ENCODE measurements at places on chromosomes 13 and 19.
A peak's percentile ranks its signal among the peaks of the same experiment; 100 is the strongest.

DNA sequence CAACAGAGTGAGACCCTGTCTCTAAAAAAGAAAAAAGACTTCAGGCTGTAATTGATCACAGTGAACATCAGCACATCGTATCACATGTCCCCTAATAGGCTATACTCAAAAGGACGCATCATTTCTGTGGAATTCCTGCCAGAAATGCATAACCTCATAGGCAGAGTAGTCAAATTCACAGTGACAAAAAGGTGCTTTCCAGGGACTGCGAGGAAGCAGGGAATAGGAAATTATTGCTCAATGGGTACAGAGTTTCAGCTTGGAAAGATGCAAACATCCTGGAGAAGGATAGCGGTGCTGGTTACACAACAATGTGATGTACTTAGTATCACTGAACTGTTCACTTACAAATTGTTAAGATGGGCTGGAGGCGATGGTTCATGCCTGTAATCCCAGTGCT, 41.1 kb upstream of the MRI1 start:
- no peak for DNase-seq

DNA sequence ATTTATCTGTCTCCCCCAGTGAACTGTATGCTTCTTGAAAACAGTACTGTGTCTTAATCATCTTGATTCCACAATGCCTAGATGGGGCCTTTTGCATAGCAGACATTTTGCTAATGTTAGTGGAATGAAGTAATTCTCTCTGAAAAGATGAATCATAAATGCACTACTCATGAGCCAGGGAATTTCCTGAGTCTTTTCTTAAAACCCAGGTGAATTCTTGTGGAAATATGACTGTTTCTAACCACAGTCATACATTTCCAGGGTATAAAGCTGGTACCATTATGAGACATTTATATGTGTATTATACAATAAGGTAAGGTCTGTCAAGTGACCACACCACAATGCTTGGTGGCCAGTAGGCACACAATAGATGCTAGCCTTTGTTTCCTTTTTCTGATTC, 5.5 kb upstream of the KCTD4 start:
- DNase-seq, result no peak

DNA sequence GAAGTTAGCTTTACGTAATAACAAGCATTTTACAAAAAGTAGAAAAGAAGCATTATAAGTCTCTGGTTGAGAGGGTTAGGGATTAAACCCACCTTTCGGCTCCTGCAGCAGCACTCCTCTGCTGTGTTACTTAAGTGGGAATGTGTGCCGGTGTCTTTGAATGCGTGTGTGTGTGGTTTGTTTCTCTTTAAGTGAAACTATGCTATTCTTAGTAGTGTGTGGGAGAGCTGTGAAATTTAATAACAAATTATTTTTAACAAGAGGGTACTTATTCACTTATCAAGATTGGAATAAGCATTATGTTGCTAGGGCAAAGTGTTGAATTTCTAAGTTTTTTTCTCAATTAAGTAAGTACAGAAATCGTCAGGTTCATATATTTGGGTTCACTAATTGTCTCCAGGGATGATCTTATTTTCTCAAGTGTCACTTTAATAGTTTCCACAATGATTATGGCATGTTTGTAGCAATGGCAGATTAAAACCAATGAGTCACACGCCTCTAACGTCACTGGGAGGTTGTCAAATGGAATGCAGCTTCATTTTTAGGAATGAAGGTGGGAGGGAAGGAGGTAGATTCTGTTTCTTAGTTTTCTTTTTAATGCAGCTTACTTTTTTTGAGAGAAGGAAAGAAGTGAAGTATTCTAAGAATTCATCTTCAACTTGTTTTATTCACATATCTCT, 151.3 kb downstream of the LMO7 start:
- no peak for DNase-seq

DNA sequence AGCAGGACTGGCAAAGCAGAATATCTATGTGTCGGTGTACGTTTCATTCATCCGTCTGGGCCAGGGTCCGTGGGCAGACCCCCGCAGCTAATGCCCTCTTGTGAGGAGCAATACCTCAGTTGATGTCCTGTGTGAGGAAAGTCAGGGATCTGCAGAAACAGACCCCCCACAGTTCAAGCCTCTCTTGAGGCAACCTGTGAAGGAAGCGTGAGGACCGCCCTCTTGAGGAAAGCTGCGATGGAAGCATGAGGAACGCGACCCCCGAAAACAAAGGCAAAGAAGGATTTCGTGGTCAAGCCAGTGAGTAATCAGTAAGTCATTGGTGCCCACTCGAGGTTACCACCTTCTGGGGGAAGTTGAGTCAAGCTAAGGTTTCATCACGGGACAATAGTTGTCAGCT, 20.9 kb upstream of the ZNF83 start:
- no peak for DNase-seq

- DNase-seq, result no peak
Observed at GRCh38 chr13:53408847-53409568, 380.4 kb downstream of the OLFM4 start.

GRCh38 chr19:47186446-47187334, 44.3 kb downstream of the BBC3 start:
- DNase-seq, result peak; percentile 66

- DNase-seq, result no peak
Observed at GRCh38 chr13:114018461-114019055, 44.7 kb upstream of the C13orf46 start.

- DNase-seq, result peak; percentile 5
Observed at GRCh38 chr19:42028304-42029216, 34.5 kb upstream of the ATP1A3 start.

GRCh38 chr19:21750586-21751128, 16.7 kb downstream of the ZNF100 start:
- no peak for DNase-seq

- no peak for DNase-seq
Observed at GRCh38 chr13:111115965-111116521, 933 bp downstream of the ARHGEF7 start.

GRCh38 chr19:18379803-18380747, 5.9 kb upstream of the GDF15 start:
- DNase-seq, result no peak

GRCh38 chr19:45092747-45093678, at the start of gene PPP1R37:
Gene PPP1R37, plus strand, starts transcription at chr19:45093179. Its CDS starts 147 bp downstream, at chr19:45093326.
- DNase-seq, result peak; percentile 88

GRCh38 chr19:2381148-2381820, 21.2 kb downstream of the TMPRSS9 start:
- DNase-seq, result no peak

DNA sequence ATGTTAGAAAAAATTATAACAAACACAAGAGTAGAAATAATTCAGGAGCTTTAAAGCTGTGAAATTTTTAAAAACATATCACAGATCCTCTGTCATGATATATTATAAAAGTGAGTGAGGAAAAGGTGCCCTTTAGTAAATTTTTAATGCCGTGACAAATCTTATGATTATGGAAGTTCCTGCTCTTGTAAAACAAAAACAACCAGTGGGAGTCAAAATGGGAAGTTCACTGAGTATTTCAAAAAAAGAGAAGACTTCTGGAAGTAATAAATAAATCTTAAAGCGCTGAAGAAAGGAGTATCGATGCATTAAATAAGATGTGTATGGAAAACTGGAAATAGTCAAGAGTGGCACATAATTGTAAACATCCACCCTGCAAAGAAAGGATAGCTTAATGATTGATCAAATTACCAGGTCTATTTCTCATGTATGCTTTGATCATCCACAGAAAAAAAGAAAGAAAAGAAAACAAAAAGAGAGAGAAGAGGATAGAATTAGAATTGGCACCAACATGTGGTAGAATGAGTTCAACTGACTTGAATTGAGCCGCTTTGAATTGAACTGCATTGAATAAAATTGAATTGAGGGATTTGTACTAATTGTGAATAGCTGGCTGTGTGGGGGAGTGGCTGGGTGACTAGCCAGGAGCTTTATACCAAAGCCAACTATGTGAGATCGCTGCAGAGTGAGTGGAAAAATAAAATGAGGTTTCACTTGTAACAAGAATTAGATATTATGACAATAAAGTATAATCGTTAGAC, 647.6 kb upstream of the SPRY2 start:
- no peak for DNase-seq

DNA sequence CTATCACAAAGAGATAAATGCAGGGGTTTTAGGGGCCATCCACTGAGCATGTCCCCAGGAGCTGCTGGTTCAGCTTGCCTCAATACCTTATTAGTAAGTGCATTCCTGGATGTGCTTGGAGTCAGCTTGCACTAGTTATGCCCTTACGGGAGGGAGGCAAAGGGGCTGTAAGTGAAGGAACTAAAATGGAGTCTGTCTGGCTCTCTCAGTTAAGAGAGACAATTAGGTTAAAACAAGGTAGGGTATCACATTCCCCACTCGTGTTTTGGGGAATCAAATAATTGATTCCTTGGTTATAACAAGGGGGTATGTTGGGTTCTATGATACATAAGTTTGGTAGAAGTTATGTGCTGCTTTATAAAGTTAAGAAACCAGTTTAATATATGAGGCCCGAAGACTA, 78.9 kb downstream of the ZNF100 start:
- DNase-seq, result no peak

- no peak for DNase-seq
Observed at GRCh38 chr19:4516939-4517300, 1.4 kb downstream of the PLIN4 start.

DNA sequence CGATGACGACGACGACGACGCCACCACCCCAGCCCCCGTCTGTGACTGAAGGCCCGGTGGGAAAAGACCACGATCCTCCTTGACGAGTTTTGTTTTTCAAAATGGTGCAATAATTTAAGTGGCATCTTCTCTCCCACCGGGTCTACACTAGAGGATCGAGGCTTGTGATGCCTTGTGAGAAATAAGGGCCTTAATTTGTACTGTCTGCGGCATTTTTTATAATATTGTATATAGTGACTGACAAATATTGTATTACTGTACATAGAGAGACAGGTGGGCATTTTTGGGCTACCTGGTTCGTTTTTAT, 2.5 kb downstream of the KLF2 start:
- DNase-seq, result no peak

- no peak for DNase-seq
Observed at GRCh38 chr13:103517066-103517767, 451.0 kb upstream of the SLC10A2 start.

DNA sequence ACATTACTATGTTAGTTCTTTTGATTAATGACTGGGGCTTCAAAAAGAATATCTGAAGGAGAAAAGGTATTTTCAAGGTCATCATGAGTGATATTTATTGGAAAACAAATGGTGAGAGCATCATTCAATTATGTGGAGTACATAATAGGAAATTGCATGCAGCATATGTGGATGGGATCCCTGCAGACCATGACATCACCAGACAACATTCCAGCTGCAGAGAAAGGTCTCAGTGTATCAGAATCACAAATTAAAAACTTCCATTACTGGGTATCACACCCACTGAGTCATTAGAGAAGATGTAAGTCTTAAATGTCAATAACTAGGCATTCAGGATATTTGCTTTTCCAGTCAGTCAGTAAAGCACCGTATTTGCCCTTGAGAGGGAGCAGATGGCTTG, 574.4 kb upstream of the SLC10A2 start:
- DNase-seq, result no peak

- no peak for DNase-seq
Observed at GRCh38 chr13:86960876-86961275, 710.3 kb upstream of the SLITRK5 start.

DNA sequence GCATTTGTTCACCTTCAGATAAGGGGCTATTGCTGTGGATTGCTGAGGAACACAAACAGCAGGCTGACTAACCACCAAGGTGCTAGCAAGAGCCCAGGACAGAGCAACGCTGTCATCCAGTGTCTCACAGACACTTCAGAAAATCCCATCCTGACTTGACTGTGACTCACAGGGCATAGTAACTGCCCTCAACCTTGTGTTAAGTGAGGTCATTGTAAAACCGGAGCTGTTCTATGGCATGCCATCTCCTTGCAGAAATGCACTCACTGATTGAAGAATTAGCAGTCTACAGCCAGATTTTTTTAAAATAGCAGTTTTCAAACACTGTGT, 51.1 kb downstream of the TNFRSF19 start:
- no peak for DNase-seq

DNA sequence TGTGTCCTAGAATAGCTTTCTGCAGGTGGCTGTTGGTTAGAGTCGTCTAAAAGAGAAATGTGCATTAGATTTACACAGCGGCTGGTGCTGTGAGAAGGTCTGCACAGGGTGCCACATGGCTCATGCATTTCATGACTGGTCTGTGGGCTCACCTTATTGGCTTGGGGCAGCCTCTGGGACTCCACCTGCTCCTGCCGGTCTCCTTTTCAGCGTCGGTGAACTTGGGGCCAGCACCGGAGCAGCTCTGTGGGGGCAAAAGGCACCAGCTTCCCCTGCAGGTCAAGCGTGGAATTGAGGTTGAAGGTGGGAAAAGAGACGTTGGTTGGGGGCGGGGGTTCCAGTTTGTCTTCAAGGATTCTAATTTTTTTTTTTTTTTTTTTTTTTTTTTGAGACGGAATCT, 3.1 kb upstream of the PNMA8C start:
- DNase-seq, result no peak

DNA sequence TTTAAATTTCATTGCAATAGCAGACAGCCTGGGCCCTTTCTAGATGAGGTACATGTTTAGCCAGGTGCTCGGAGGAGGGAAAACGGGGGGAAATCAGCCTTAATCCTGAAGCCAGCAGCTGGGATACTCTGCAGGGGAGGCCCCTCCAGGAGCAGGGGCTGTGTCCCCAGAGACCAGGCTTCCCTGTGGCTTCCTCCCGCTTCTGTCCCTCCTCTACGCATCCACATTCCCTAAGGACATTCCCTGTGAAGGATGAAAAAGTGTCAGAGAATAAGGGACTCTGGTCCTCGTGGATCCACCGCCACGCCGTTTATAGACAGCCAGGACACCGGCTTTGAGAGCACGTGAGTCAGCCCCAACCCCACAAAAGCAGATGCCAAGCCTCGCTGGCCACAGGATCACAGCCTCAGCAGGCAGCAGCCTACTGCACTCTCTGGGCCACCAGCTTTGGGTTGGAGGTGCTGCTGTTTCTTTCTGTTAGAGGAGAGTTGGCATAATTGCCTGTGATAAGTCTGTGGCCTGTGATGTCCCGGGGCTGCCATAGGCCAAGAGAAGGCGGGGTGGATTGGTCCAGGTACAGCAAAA, 36.7 kb upstream of the RANBP3 start:
- no peak for DNase-seq

GRCh38 chr13:102846261-102847015, 606 bp downstream of the ERCC5 start:
- peak; percentile 16 for DNase-seq

- no peak for DNase-seq
Observed at GRCh38 chr19:1508507-1508856, 4.3 kb downstream of the ADAMTSL5 start.
